NCI-H1436 (cell line): ENCODE measurements at places on chromosomes 6 and 20.

GRCh38 chr6:36436466-36436865, 6.2 kb downstream of the PXT1 start:
- no peak for DNase-seq

- no peak for DNase-seq
Observed at GRCh38 chr6:169075915-169076654, 177.6 kb downstream of the THBS2 start.

- DNase-seq: no peak
Observed at GRCh38 chr6:139602577-139602976, 228.1 kb upstream of the CITED2 start.

DNA sequence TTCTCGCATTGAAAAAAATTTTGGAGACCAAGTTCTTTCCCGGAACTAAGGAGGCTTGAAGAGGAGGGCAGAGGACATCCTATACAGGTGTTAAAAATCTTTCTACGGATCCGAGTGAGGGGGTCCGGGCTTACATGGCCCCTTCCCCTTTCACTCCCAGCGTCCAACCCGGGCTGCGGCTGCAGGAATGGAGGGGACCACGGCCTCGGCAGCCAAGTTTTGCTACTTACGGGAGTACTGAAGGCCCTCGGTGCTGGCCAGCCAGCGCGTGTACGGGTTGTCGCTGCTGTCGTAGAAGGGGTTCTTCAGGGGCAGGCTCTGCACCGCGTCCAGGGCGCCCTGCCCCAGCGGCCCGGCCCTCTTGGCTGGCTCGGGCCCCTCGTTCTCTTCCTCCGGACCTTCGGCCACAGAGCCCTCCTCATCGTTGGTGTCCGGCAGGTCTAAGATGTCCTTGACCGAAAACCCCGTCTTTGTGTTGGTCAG, 642 bp downstream of the NKX2-2 start:
- DNase-seq: no peak

- DNase-seq: no peak
Observed at GRCh38 chr6:11294228-11294627, 61.8 kb upstream of the NEDD9 start.

- no peak for DNase-seq
Observed at GRCh38 chr6:44976677-44977641, 351.2 kb upstream of the RUNX2 start.

DNA sequence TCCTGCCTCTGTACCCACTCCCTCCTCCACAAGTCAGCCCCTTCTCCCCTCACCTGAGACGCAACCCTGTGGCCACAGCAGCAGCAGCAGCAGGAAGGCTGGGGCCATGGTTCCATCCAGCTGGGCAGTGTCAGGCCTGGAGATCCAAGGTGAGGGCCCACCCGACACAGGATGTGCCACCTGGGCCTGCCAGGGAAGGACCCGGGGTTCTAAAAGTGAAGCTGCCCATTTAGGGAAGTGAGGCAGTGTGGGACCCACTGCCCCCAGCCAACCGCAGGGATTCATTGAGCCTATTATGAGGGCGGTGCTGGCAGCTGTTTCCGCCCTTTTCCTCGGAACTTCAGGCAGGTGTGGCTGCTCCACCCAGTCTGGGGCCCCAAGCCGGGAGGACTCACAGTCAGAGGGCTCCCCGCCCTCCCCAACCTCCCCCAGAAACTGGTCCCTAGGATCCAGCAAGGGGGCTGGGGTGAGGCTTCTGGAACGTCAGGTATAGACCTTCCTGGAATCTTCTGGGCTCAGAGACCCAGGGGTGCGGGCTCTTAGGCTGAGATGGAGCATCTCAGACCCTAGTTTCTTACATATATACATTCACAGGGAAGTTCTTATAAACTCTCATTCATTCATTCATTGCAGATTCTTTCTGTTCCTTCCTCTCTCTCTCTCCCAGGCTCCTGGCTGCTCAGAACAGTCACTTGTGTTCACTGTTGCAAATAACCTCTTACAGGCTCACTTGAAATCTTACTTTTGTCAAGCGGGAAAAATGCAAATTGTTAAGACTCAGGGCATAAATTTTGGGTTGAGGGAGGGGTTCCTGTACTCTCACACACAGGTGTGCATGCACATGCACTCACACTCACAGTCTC, at the start of gene TREML2:
TREML2 (minus strand) TSS at position 249 of the 863 bp plus-strand sequence; CDS start at position 108, 141 bp downstream.
- DNase-seq: no peak
